Lower lobe of right lung (tissue), 2 donors: ENCODE measurements at places on chromosomes 12 and 14.

GRCh38 chr12:124605883-124606774 is 38.7 kb upstream of the NCOR2 start:
- H3K27me3 ChIP-seq = no peaks in the 10 kb centered on the region
- H3K36me3 ChIP-seq = no peaks in the 10 kb centered on the region
- H3K4me1 ChIP-seq = peaks cover 27% of the 10 kb centered on the region
- H3K4me3 ChIP-seq = no peak overlapping the region

DNA sequence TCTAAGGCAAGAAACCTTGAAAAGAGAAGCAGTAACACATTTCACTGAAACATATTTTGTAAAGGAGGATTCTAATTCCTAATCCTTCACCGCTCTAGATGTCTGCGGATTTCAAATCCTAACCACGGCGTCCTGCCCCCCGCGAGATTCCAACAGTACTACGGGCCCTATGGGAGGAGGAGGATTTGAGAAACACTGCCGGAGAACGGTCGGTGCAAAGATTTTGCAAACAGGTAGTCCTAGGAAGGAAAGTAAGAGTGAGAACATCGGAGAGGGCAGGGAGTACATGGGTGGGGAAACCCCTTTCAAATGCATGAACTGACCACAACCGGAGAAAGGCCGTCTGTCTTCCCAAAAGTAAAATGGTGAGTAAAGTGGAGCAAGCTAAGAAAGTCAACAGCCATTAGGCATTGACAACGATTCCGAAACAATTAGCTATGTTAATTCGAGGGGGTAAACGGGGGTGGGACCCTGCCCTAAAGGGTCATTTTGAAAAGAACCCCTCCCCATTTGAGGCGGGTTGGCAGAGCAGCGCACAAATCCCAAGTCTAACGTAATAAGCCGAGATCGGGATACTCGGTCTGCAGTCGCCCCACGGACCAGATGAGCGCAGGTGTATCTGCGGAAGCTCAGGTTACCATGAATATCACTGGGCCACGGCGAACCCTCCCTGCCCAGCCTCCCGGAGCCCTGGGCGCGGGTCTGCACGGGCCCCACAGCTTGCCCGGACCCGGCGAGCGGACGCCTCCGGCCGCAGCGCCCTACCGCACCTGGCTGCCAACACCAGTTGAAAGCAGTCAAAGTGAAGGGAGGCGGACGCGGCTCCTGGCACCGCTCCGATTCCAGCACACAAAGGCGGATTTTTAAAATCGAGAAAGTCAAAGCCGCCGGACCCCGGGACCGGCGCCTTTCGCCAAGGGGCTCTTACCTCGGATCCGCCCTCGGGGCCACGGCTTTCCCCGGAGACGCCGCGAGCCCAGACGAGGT is 662 bp downstream of the EPS8 start:
- H3K4me1 ChIP-seq = no peaks in the 10 kb centered on the region
- H3K27me3 ChIP-seq = no peaks in the 10 kb centered on the region

DNA sequence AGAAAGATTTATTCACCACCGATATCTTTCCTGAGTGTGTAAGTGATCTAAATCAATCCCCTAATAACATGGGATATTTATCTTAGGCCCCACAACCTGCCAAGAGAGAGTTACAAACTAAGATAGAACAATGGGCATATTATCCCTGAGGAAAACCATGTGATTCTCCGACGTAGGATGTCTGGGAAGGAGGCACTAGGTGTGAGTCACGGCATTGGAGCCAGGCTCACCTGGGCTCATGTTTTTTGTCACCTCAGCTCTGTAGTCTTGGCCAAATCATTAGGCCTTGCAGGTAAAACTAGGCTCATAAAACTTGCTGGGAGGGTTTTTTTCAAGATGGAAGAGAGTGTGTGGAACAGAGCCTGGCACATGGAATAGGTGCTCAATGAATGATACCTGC is 129.7 kb upstream of the PLEKHG7 start:
- DNase-seq = no peak
- H3K27me3 ChIP-seq = no peaks in the 10 kb centered on the region
- H3K36me3 ChIP-seq = no peaks in the 10 kb centered on the region
- peaks cover 17% of the 10 kb centered on the region for H3K4me1 ChIP-seq
- no peak overlapping the region for H3K27ac ChIP-seq

- H3K36me3 ChIP-seq = no peaks in the 10 kb centered on the region
- H3K27me3 ChIP-seq = no peaks in the 10 kb centered on the region
- no peak overlapping the region for H3K4me3 ChIP-seq
- DNase-seq = no peak
- no peak overlapping the region for H3K27ac ChIP-seq
- H3K4me1 ChIP-seq = no peaks in the 10 kb centered on the region
These were observed 142.5 kb upstream of the ARID2 start for GRCh38 chr12:45587012-45587411.

GRCh38 chr12:98578392-98578791 is 15.1 kb upstream of the SLC25A3 start:
- no peaks in the 10 kb centered on the region for H3K4me1 ChIP-seq
- no peaks in the 10 kb centered on the region for H3K36me3 ChIP-seq
- H3K27ac ChIP-seq = no peak overlapping the region

DNA sequence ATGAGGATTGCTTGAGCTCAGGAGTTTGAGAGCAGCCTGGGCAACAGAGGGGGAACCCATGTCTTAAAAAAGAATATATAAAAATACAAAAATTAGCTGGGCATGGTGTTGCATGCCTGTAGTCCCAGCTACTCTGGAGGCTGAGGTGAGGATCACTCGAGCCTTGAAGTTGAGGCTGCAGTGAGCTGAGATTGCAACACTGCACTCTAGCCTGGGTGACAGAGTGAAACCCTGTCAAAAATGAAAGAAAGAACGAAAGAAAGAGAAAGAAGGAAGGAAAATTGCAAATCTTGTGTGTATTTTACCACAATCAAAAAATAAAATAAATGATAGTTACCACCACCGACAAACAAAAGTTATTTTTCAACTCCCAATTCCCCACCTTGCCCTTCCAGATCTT is 45.3 kb downstream of the SPRING1 start:
- no peak for DNase-seq
- peaks cover 29% of the 10 kb centered on the region for H3K4me1 ChIP-seq
- H3K36me3 ChIP-seq = no peaks in the 10 kb centered on the region
- H3K4me3 ChIP-seq = peak overlapping the region; percentile 37
- H3K27me3 ChIP-seq = peaks cover 21% of the 10 kb centered on the region

- no peak for DNase-seq
- H3K36me3 ChIP-seq = peaks cover 89% of the 10 kb centered on the region
- no peak overlapping the region for H3K4me3 ChIP-seq
- no peaks in the 10 kb centered on the region for H3K27me3 ChIP-seq
These were observed 57.4 kb downstream of the PAPOLA start for GRCh38 chr14:96559571-96559970.

DNA sequence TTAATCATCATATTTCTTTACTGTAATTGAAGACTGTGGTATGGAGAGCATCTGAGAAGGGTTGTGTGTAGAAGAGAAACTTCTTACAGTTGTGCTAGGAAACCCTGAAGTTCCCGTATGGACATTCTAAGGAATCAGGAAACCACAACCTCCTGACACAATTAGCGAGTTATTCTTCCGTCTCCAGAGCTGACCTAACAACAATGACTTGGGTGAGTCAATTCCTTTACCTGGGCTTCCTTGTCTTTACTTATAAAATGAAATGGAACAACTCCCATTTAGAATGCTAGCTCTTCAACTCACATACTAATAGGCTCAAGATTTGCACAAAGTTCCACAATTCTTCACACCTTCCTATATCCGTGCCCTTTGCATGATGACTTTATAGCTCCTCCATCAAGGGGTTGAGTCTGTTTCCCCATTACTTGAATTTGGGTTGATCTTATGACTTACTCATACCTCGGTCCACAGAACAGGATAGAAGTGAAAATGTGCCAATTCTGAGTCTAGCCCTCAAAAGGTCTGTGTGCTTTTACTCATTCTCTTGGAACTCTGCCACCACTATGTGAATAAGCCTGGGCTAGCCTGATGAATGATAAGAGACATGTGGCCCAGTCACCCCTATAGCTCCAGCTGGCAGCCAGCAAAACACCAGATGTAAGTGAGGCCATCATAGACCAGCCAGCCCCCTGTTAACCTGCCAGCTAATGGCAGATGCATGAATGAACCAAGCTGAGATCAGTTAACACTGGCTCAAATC is 459.4 kb downstream of the ETNK1 start:
- H3K36me3 ChIP-seq = no peaks in the 10 kb centered on the region
- DNase-seq = no peak
- no peak overlapping the region for H3K4me3 ChIP-seq
- H3K27me3 ChIP-seq = no peaks in the 10 kb centered on the region
- H3K27ac ChIP-seq = no peak overlapping the region
- H3K4me1 ChIP-seq = no peaks in the 10 kb centered on the region

DNA sequence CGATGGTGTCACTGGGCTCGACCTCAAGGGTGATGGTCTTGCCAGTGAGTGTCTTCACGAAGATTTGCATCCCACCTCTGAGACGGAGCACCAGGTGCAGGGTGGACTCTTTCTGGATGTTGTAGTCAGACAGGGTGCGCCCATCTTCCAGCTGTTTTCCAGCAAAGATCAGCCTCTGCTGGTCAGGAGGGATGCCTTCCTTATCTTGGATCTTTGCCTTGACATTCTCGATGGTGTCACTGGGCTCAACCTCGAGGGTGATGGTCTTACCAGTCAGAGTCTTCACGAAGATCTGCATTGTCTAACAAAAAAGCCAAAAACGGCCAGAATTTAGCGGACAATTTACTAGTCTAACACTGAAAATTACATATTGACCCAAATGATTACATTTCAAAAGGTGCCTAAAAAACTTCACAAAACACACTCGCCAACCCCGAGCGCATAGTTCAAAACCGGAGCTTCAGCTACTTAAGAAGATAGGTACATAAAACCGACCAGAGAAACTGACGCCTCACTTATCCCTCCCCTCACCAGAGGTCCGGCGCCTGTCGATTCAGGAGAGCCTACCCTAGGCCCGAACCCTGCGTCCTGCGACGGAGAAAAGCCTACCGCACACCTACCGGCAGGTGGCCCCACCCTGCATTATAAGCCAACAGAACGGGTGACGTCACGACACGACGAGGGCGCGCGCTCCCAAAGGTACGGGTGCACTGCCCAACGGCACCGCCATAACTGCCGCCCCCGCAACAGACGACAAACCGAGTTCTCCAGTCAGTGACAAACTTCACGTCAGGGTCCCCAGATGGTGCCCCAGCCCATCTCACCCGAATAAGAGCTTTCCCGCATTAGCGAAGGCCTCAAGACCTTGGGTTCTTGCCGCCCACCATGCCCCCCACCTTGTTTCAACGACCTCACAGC is 717 bp downstream of the UBC start:
- peak overlapping the region; percentile 91 for H3K4me3 ChIP-seq
- peaks cover 31% of the 10 kb centered on the region for H3K36me3 ChIP-seq
- no peaks in the 10 kb centered on the region for H3K27me3 ChIP-seq
- H3K4me1 ChIP-seq = peaks cover 66% of the 10 kb centered on the region

- H3K27me3 ChIP-seq = no peaks in the 10 kb centered on the region
- H3K27ac ChIP-seq = no peak overlapping the region
- H3K4me3 ChIP-seq = no peak overlapping the region
- no peak for DNase-seq
These were observed 33.2 kb upstream of the STRN3 start for GRCh38 chr14:31059152-31059924.

GRCh38 chr14:24258548-24259265 is 4.3 kb downstream of the TGM1 start:
- no peak overlapping the region for H3K4me3 ChIP-seq
- peak overlapping the region; percentile 58 for H3K27ac ChIP-seq
- no peak for DNase-seq
- peaks cover 17% of the 10 kb centered on the region for H3K36me3 ChIP-seq
- no peaks in the 10 kb centered on the region for H3K27me3 ChIP-seq
- H3K4me1 ChIP-seq = peaks cover 12% of the 10 kb centered on the region

- H3K4me3 ChIP-seq = no peak overlapping the region
- H3K36me3 ChIP-seq = no peaks in the 10 kb centered on the region
- no peak overlapping the region for H3K27ac ChIP-seq
- H3K4me1 ChIP-seq = no peaks in the 10 kb centered on the region
- no peaks in the 10 kb centered on the region for H3K27me3 ChIP-seq
These were observed 219.5 kb upstream of the TMEM132C start for GRCh38 chr12:128047266-128048060.

DNA sequence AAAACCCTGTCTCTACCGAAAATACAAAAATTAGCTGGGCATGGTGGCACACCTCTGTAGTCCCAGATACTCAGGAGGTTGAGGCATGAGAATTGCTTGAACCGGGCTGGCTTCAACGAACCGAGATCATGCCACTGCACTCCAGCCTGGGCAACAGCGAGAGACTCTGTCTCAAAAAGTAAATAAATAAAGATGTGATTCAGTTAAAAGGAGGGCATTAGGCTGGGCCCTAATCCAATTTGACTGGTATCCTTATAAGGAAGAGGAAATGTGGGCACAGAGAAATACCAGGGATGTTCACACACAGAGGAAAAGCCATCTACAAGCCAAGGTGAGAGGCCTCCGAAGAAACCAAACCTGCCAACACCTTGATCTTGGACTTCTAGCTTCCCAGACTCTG is 10.1 kb upstream of the DCAF4 start:
- no peak overlapping the region for H3K27ac ChIP-seq
- H3K36me3 ChIP-seq = no peaks in the 10 kb centered on the region
- no peak for DNase-seq
- peaks cover 5% of the 10 kb centered on the region for H3K27me3 ChIP-seq

DNA sequence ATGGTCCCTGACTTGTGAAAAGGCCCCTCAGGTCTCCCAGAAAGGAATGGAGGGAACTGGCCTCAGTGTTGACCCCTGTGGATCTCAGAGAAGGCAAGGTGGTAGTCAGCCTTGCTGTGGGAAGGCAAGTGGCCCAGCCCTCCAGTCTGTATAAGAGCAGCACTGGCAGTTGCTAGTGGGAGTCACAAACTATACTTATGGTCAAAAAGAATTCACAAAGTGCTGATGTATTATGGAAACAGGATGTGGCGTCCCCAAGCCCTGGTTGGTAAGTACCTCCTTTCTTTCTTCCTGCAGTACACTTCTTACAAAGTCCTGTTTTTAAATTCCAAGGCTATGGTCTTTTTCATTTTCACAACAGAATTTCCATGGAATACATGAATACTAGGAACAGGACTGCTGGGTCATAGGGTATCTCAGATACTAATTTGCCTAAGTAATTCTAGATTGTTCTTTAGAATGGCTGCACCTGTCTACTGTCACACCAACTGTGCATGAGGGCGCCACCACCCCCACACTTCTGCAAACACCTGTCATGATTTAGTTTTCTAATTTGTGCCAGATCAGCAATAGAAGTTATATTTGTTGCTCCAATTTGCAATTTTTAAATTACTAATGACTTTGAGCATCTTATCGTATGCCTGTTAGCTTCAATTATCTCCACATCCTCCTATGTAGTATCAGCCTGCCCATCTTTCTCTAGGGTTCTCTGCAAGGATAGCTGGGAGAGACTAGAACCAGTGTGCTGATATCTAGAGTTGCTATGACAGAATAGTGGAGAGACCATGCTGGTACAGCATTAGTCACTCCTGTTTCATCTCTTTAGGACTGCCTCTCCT is 40.7 kb upstream of the TMEM263 start:
- H3K27me3 ChIP-seq = peaks cover 17% of the 10 kb centered on the region
- DNase-seq = no peak
- H3K4me1 ChIP-seq = peaks cover 4% of the 10 kb centered on the region
- no peak overlapping the region for H3K27ac ChIP-seq

- no peaks in the 10 kb centered on the region for H3K4me1 ChIP-seq
- no peak overlapping the region for H3K4me3 ChIP-seq
- no peaks in the 10 kb centered on the region for H3K36me3 ChIP-seq
- H3K27me3 ChIP-seq = no peaks in the 10 kb centered on the region
- no peak overlapping the region for H3K27ac ChIP-seq
These were observed 62.4 kb downstream of the PRKAB1 start for GRCh38 chr12:119730381-119730780.
